ENCODE measurements at places on chromosomes 11 and 22.

DNA sequence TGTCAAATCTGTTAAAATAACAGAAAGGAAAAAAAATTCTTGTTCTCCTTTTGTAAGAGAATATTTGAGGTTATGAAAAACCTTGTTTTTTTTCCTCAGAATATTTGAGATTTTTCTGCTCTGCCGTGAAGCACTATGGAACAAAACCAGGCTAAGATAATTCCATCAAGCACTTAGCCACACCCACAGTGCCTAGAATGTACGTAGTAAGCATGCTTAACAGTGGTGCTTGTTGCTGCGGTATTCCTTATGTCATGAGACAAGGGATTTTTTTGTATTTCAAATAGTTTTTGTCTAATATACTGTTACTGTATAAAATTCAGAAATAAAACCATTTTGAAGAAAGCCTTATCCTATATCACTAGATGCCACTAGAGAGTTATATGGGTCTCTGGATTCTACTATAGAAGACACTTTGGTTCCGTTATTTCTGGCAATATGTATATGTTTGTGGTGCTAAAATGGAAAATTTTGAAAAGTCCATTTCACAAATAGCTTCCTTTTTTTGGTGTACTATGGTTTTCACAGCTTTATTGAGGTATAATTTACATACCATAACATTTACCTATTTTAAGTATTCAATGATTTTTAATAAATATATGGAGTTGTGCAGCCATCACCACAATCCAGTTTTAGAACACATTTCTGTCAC, 23.7 kb downstream of the PDHX start:
- no peak for DNase-seq

GRCh38 chr11:27291302-27291889, 71.6 kb downstream of the CCDC34 start:
- peak; percentile 30 for DNase-seq

DNA sequence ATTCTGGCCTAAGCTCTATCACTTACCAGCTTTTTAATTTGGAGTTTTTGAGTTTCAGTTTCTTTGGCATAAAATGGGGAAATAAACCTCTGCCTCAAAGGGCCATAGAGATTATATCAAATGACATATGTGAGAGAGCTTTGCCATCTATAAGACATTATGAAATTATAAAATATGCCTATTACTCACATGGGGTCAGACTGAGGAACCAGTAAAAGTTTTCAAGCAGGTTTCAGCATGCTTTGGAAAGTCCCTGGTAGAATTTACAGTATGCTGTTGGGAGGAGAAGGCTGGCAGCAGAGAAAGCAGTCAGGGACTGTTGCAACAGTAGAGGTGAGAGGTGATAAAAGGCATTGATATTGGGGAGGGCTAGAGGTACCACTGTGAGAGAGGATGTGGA, 13.6 kb upstream of the MTNR1B start:
- no peak for DNase-seq

DNA sequence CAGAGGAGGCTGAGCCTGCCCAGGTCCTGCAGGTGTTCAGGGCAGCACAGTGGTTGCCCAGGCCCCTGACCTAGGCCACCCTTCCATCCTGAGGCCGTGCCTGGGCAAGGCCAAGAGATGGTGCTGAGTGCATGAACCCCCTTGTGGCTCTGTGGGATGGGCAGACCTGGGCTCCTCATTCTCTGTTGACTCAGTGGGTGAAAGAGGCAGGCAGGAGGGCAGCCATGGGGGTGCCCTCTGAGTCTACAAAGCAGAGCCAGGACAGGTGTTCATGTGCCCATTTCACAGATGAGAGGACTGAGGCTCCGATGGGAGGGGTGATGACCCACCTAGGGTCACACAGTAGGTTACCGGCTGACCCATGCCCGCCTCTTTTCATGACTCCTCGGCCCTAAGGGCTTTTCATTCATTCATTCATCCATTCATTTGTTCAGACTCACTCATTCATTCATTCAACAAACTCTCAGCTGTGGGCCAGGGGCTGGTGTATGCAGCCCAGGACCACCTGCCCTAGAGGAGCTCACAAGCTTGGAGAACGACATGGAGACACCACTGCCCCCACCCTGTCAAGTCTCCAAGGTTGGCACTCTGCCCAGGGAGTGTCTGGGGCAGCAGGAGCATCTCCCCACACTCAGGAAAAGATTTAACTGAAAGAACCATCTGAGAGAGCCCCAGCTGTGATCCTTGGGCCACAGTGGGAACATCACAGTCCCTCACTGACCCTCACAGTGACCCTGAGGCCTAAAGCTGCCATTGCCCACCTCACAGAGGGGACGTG, 40.5 kb downstream of the IGLL5 start:
- no peak for DNase-seq

- DNase-seq: no peak
Measured at GRCh38 chr11:1782031-1782590, 18.4 kb upstream of the CTSD start.

- DNase-seq: no peak
Measured at GRCh38 chr11:77301510-77301909, at the start of gene GDPD4. Gene GDPD4 (minus strand): TSS chr11:77301686. CDS start chr11:77285137, 16,549 bp downstream.

DNA sequence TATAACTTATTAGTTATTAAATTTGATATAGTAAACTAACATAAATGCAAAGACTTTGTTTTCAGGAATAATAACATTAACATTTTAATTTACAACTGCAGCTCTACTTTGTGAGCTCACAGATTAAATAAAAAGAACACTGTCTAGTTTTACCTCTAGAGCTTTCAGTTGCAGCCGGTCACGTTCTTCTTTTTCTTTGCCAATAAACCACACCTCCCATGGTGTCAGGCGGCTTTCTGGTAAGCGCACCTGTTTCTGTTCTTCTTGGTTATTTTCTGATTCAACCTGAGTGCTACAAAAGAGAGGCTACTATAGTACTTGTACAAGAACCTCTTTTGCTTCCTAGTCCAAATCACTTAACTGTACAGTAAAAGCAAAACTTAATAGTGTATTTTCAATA, 5.8 kb downstream of the CCDC34 start:
- DNase-seq: no peak

- DNase-seq: no peak
Measured at GRCh38 chr22:30310881-30311771, 15.6 kb downstream of the TBC1D10A start.

- peak; percentile 75 for DNase-seq
Measured at GRCh38 chr11:64396079-64396591, 37.2 kb downstream of the RPS6KA4 start.

GRCh38 chr11:20861322-20861721, 191.9 kb downstream of the NELL1 start:
- no peak for DNase-seq

DNA sequence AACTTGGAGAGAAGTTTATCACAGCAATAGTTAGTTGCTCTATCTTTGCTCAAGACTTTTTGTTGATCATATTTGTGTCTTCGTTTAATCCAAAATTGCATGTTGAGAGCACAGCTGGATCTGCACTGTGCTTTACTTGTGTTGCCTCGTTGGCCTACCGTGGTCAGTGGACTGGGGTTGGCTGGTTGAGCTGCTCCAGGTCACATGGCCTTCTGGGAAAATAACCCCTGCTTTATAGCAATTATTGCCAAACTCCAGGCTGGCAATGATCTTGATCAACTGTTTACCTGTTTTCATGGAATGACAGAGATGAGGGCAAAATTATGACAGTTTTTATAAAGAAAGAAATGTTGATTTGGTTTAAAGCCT, 5.7 kb upstream of the PLET1 start:
- DNase-seq: no peak

Measured in ELF-1 (cell line).